ENCODE measurements at places on chromosomes 3 and 15.

- no peak for DNase-seq
Observed at GRCh38 chr3:58629629-58630028, 36.9 kb downstream of the FAM3D start.

- no peak for DNase-seq
Observed at GRCh38 chr15:67977414-67978089, 76.6 kb upstream of the PIAS1 start.

GRCh38 chr3:20930034-20930433 lies 744.0 kb upstream of the SGO1 start:
- no peak for DNase-seq

DNA sequence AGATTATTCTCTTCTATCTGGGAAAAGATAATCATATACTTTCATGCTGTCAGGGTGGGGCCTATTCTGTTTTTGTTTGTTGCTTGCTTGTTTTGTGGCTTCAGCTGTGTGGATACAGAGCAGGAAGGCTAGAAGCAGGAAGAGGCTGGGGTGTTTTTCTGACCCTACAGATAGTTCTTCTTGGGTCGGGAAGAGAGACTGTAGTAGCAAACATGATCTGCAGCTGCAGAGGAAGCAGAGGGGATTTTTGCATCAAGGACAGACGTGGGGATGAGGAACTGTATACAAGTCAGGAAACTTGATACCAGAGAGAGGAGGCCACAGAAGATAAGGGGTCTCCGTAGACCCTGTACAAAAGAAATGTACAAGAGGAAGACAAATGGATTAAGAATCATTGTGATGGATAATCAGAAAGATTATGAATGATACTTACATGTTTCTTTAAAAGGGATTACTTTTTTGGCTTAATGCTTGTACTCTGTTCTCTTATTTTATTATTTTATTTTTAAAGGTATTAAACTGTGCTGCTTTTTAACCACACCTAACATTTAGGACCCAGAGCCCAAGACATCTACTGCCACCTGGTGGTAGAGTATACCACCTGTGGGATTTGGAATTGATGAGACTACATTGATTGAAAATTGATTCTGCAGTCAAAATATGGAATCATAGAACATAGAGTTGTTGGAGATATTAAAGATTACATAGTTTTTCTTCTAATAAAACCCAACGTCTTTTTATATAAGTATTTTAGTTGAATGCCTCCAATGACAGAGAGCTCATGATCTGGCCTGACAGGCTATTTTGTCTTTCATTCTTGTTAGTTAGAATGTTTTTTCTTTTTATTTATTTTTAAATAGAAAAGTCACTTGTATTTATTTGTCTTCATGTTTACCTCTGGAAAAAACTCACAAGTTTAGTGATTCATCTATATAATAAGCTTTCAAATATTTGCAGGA lies 87.3 kb upstream of the ROPN1 start:
- DNase-seq = no peak

DNA sequence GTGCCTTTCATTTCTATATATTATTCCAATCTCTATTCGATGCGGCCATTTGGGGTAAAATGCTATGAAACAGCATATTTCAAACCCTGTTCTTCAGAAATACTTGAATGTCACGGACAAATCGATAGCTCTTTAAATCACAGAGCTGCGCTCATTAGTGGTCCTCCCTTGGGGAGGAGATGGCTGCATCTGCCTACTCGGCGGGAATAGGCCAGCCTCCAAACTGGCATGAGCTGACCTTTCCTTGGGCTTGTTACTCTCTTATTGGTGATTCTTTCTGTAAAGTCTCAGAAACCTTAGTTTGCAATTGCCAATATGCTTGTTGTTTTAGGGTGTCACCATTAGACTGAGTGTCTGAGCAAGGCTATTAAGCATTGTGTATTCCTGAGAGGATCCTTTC lies 120.9 kb downstream of the BDH1 start:
- DNase-seq = no peak

DNA sequence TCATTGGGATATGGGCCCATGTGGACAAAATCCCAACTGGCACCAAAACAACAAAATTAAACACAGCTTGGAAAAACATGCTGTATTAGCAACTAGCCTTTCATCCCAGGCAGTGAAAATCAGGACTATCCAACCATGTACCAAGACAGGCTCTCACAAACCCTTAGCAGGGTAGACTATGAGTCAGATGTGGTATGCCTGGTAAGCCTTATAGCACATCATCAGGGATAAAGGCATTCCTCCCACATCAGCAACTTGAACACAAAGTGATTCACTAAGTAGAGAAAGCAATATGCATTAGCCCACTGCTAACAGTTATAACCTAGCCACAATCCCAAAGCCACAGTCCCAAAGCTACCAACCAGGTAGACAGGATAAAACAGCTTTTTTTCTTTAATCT lies 8.0 kb downstream of the CEP152 start:
- DNase-seq = no peak

- no peak for DNase-seq
Observed at GRCh38 chr15:75578173-75578947, 755 bp downstream of the PTPN9 start.

GRCh38 chr3:119658994-119659393 lies 1.4 kb downstream of the POPDC2 start:
- no peak for DNase-seq

- no peak for DNase-seq
Observed at GRCh38 chr3:125192190-125193035, 20.1 kb downstream of the SLC12A8 start.

DNA sequence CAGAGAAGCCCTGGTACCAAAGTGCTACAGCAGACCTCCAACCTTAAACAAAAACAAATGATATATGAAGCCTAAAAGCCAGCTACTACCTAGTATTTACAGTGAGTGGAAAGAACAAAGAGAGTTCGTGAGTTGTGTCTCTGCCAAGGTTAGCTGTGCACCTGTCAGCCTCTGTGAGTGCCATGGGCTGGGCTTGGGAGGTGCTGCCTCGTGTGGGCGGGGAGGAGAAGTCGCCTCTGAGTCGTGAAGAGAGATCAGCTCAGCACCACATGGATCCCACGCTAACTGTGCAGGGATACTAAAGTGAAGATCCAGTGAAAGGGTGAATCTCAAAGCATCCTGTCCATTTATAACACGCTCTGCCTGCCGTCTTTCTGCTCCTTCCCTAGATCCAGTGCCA lies 101.9 kb downstream of the CHDH start:
- no peak for DNase-seq

- DNase-seq = no peak
Observed at GRCh38 chr15:83869341-83869740, 215.4 kb downstream of the ADAMTSL3 start.

GRCh38 chr3:5056111-5056391 lies 66.0 kb upstream of the ARL8B start:
- DNase-seq = no peak

DNA sequence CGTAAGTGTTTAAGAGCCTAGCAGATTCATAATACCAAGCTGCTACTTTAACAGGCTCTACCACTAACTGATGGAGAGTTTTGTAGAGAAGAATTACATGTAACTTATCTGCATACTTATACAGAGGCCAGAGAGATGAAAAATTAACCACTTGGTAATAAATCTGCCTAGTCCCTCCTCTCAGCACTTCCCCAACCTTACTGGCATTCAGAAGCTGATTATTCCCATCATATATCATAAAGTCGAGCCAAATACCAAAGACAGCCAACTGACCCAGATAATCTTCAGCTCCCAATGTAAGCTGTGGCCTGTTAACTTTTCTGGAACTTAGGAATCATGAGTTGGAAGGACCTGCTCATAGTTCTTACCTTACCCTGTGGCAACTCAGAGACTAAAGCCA lies 25.5 kb upstream of the CSPG5 start:
- DNase-seq = no peak

- no peak for DNase-seq
Observed at GRCh38 chr3:169895072-169895471, 16.3 kb upstream of the SAMD7 start.

DNA sequence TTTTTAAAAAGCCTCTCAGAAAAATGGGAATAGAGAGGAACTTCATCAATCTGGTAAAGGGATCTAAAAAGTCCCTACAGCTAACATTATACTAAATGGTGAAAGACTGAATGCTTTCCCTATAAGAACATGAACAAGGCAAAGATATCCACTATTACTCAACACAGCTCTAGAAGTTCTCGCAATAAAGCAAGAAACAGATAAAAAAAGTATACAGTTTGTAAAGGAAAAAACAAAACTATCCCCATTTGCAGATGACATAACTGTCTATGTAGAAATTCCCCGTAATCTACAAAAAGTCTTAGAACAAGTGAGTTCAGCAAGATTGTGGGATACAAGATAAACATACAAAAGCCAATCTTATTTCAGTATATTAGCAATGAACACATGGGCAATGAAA lies 15.4 kb downstream of the EDC3 start:
- DNase-seq = no peak

DNA sequence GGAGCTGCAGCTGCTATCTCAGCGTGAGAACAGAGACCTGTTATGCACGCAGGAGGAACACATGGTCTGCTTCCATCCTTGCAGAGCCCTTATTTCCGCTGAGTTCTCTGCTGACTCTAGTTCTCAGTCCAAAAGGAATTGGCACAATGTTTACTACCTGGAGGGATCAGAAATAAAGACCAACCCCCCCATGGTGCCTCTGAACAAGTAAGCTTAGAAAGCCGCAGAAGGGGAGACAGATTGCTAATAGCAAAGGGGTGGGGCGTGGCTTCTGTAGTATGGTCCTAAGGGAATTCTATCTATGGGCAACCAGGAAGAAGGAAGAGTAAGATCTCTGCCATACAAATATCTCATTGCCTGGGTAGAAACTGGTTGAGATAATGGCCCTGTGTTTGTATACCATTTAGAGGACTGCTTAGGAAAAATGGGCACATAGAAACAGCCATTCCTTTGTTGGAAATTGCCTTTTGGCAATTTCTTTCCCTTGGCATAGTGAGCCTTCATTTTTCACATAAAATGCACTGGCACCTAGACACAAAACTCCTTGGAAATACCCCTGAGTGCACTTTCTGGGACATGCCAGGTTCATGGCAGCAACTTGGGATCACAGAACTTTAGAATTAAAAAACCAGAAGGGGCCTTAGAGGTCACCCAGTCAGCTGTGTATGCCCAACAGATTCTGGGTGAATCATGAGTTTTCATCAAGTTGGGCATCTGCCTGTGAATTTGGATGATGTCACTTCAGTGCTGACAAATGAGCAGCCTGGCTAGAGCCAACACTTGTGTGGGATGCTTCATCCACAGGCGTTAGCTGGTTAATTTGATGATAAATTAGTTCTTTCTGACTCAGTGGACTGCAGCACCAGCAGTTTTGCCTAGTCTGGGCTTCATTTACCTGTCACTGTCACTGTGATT lies 57.4 kb upstream of the STXBP5L start:
- DNase-seq = peak; percentile 21

- DNase-seq = no peak
Observed at GRCh38 chr3:143901105-143901504, 52.8 kb upstream of the SLC9A9 start.

DNA sequence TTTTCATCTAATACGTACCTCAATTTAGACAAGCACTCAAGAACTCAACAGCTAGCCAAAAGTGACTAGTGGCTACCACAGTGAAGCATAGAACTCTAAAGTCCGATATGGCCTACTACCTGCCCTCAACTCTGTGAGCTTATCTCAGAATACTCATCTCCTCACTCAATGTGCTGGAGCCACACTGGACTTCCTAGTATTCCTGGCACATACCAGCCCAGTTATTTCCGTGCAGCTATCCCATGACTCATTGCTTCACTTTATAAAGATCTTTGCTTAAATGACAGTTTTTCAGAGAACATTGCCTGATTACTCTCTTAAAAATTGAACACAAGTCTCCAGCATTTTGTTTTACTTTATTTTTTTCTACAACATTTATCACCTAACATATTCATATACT lies 524.7 kb downstream of the PYDC2 start:
- no peak for DNase-seq

- no peak for DNase-seq
Observed at GRCh38 chr3:134136604-134137003, 106.9 kb upstream of the SLCO2A1 start.

GRCh38 chr3:57221883-57222282 lies 5.6 kb upstream of the APPL1 start:
- no peak for DNase-seq

DNA sequence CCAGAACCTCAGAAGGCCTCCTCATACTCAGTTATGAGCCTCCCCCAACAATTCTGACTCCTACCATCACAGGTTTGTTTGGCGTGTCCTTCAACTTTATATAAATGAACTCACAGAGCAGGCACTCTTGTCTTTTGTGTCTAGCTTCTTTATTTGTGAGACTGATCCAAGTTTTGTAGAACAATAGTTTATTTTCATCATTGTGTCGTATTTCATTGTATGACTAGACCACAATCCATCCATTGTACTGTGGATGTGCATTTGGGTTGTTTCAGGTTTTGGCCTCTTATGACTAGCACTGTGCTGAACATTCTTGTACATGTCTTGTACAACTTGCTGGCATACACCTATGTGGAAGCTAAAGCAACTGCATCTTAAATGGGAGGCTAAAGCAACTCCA lies 292.8 kb upstream of the LYSMD4 start:
- no peak for DNase-seq

- no peak for DNase-seq
Observed at GRCh38 chr15:35293353-35294130, 208.4 kb upstream of the NANOGP8 start.

All from occipital lobe (tissue), 3 donors.